ENCODE measurements at places on chromosomes 1 and 21.

DNA sequence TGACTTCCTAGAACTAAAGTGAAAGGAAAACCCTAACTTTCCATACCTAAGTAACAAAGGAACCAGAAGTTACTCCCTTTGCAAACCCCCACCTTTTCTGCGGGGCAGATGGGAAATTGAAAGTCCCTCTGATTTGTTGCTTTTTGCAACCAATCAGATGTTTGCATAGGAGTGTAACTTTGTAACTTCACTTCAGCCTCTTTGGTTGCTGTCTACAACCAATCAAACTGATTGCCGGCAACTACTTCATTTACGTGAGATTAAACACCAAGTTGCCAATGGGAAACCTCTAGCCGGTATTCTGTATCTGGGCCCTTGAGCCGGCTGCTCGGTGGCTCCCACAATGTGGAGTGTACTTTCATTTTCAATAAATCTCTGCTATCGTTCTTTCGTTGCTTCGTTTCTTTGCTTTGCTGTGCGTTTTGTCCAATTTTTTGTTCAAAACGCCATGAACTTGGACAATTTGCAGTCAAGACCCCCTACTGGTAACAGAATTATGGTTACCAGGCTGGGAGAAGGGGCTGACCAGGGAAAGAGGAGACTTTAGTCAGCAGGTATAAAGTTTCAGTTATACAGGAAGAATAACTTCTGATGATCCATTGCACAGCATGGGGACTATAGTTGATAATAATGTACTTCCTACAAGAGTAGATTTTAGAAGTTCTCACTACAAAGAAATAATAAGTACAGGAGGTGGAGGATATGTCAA is 69.2 kb upstream of the RGS2 start:
- no peak for DNase-seq

GRCh38 chr21:34181431-34182039 is 108.2 kb downstream of the MRPS6 start:
- no peak for DNase-seq

GRCh38 chr1:12232221-12232620 is 2.4 kb downstream of the VPS13D start:
- DNase-seq: no peak

- DNase-seq: no peak
These were observed 79.2 kb downstream of the PRDM16 start for GRCh38 chr1:3148171-3148570.

GRCh38 chr1:156625436-156626078 is 6.3 kb downstream of the HAPLN2 start:
- DNase-seq: no peak

DNA sequence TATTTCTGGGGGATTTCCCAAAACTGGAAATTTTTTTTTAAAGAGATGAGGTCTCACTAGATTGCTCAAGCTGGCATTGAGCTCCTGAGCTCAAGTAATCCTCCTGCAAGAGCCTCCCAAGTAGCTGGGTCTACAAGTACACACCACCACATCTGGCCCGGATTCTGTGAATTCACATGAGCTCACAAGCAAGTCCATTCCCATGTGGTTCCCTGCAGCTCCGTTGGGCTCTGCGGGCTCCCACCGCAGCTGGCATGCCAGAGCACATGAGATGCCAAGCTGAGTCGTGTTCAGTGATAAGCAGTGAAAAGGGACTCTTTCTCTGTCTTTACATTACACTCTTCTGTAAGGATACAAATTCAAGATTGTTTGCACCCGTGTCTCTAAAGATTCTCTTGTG is 21.9 kb upstream of the TTF2 start:
- no peak for DNase-seq

GRCh38 chr1:177163844-177164379 is 600 bp downstream of the ASTN1 start:
- DNase-seq: no peak

DNA sequence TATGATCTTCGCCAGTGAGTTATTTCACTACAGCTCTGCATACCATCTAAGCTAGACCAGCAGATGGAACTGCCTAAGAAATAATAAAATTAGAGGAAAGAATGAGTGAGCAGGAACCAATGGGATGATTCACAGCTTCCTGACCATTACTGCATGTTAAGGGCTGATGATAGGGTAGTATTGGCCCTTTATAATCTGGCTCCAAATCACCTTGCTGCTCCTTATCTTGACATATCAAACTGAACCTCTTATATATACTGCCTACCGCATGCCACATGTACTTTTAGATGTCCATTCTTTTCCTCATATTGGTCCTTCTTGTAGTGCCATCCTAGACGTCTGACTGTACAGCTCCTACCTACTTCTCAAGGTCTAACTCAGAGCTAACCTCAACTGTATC is 524.4 kb downstream of the DPYD start:
- no peak for DNase-seq

GRCh38 chr1:178870944-178871343 is at the start of gene ANGPTL1:
Gene ANGPTL1, minus strand, starts transcription at chr1:178871077. Its CDS starts 5,301 bp downstream, at chr1:178865776.
- no peak for DNase-seq

GRCh38 chr1:53415432-53415831 is 43.8 kb upstream of the DMRTB1 start:
- no peak for DNase-seq

DNA sequence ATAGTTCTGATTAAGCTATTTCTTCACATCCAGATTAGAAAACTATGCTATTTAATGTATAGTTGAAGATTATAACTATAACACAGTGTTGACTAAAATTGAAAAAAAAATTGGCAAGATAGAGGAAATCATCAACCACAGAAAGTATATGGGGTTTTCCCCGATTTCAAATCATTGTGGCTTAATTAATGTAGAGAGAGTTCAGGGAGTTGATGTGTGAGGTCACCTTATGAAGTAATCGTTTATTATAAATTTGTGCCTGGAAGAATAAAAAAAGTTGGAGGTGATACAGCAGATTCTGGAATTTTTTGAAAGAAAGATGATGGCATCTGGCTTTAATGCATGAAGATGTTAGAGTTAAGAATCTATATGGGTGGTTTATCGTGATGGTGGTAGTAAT is 84.3 kb downstream of the PTGS2 start:
- no peak for DNase-seq

DNA sequence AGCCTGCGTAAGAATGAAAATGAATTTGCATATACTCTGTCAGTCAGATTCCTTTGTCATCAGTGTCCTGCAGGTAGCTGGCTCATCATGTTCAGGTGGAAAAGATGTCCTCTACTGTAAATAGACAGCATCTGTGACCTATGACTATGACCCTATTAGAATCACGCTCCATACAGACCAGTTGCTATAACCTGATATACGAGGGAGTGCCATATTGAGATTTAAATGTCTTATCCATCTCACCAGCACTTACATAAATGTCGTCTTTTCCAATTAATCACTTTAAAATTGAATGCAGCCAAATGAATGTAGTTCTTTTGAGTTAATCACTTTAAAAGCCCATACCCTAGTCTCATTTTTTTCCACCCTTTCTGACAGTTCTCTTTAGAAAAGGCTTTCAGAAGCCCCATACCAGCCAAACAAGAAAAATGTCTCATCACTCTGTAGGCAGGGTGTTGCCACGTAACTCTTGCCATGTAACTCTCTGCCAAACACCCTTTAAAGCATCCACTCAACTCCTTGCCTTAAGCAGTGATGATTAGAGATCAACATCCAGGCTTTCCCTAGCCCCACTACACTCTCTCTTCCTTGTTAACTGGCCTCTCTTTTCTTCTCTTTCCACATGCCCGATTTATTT is 26.3 kb downstream of the DNASE2B start:
- no peak for DNase-seq

DNA sequence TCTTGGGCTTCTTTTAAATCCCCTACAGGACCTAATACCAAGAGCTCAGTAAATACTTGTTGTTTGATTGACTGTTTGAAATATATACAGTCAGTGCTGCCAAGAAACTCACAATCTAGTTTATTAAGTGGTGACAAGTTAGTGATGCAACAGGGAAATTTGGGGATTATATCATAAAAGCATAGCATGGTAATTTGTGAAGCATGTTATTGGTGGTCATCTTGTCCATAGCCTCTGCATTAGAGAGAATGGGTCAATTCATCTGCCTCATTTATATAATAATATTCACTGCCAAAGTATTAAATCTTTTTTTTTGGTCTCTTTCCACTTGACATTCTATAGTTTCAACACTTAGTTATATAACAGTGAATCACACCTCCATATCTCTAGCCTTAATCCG is 138.2 kb upstream of the SPAG17 start:
- no peak for DNase-seq

- no peak for DNase-seq
These were observed 32.6 kb downstream of the NMNAT2 start for GRCh38 chr1:183385340-183386144.

- no peak for DNase-seq
These were observed 23.7 kb downstream of the CAMK1G start for GRCh38 chr1:209607102-209607794.

DNA sequence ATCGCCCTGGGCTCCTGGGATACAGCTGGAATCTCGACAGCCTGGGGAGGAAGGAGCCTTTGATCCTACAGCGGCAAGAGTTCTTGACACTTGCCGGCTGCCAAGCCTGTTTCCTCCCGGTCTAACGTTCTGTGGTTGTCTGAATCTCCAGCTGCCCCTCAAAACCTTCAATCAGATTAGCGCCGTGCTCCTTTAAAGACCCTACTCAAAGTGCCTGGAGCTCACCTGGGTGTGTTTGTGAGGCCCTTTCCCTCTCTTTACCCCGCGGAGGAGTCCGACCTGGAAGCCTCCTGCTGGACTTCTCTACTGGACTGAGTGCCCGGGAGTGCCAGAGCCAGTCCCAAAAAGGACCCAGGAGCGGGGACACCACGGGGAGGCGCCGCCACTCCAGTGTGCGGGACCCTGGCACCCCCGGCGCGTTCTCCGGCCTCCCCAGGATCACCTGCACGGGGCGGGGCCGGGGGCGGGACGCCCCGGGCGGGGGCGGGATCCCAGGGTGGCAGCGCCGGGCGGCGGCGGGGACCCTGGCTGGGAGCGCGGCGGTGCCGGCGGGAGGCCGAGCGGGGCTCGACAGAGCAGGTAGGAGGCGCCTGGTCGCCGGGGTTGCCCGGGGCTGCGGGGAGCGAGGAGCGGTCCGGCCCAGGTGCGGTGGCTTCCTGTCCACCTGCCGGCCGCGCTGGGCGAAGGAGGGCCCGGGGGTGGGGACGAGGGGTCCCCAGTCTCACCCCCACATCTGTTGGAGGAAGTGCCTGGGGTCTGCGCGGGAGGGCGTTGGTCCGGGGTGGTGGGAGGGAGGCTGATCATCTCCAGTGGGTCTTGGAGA is at the start of gene NCMAP:
Gene NCMAP, plus strand, starts transcription at position 497 of the 823 bp plus-strand sequence. CDS start 39,344 bp downstream, outside the sequence.
- no peak for DNase-seq

DNA sequence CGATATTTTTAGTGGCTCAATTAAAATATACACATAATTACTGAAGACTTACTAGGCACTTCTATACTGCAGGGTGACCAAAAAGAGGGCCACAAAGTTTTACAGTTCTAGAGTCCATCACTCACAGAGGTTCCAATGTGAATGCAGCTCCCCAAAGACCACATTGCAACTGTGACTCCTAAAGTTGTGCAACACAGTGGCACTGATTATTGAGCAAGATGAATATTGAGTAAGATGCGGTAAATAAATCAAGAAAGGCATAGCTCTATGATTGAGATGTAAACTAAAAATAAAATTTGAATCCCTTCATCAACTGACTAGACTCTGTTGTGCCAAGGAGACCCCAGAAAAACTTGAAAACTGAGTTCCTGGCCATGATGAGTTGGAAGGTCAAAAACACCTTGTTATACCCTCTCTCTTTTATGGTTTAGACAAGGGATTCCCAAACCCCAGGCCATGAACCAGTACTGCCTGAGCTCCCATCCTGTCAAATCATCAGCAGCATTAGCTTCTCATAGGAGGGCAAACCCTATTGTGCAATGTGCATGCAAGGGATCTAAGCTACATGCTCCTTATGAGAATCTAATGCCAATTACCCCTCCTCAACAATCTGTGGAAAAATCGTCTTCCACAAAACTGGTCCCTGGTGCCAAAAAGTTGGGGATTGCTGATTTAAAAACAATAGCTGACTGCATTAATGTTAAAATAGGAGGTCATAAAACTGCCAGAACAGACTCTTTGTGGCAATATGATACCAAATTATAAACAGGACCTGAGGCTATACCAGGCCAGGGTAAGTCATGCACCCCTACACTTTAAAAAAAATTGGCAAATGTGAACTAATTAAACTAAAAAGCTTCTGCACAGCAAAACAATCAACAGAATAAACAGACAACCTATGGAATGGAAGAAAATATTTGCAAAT is 94.3 kb downstream of the ADGRL4 start:
- no peak for DNase-seq

DNA sequence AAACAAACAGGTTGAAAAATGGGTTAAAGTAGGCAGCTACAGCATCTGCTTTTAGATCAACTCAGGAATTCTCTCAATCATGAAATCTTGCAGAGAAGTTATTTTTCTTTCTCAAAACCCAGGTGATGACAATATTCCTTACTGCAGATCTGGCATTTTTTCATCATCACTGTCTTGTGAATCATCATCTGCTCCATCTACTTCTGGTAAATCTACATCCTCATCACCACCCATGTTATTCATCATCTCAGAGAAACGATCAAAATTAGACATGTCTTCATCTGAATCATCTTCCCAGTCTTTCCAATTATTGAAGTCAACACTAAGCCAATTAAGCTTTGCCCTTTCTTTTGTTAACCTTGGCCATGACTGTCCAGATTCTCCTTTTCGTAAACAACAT is 21.8 kb downstream of the GBP2 start:
- DNase-seq: no peak
